Activated CD4-positive, alpha-beta T cell treated with anti-CD3 and anti-CD28 coated beads, Interleukin-2, Interleukin-4, amounts not matched to agents 100 ng/mL and 50 ng/mL, durations not matched to agents 16 hours and 8 hours (primary cell): ENCODE measurements at places on chromosomes 16 and 17.

GRCh38 chr16:84754353-84754856 is 54.6 kb downstream of the USP10 start:
- peak; percentile 93 for DNase-seq

- DNase-seq, result no peak
Observed at GRCh38 chr17:56674401-56674925, 81.0 kb downstream of the NOG start.

DNA sequence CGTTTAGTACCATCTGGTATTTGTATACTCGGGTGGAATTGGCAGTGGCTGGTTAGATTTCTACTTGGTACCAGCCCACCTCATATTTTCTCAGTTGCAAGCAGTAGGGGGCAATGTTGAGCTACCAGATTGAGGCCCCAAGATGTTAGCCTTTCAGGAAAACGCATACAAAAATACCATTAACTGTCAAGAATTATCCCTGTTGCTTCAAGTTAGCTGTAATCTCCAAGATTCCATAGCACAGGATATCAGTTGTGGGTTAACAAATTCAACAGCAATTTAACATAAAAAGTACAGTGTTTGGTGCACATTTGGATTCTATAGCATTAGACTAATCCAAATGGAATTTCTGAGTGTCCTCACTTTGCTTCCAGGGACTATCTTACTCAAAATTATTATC is 188.2 kb downstream of the FTO start:
- DNase-seq, result peak; percentile 66

DNA sequence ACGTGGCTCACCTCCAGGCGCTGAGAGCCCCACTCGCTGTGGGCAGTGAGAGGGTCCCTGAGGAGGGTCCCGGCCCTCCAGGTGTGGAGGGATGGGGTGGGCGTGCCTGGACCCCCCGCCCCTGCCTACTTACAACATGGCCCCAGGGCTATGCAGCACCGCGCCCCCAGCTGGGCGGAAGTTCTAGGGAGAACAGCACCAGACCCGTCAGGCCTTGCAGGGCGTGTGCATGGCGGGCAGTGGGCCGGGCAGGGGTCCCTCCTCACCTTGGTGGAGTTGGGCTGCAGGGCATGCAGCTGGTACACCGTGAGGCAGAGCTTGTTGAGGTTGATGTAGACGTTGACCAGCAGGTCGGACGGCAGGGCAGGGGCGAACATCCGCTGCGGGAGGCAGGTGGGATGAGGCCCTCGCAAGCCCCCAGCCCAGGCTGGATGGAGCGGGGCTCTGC is 2.7 kb downstream of the SMIM22 start:
- no peak for DNase-seq

GRCh38 chr17:38749223-38750043 is 1.3 kb upstream of the PCGF2 start:
- DNase-seq, result no peak
